ENCODE measurements at places on chromosomes 3 and 15. TPM values are rescaled to one million over a fixed set of nuclear protein-coding genes. Genes with fewer than 3 reads are reported as not detected.
A peak's percentile ranks its signal among the peaks of the same experiment; 100 is the strongest.

DNA sequence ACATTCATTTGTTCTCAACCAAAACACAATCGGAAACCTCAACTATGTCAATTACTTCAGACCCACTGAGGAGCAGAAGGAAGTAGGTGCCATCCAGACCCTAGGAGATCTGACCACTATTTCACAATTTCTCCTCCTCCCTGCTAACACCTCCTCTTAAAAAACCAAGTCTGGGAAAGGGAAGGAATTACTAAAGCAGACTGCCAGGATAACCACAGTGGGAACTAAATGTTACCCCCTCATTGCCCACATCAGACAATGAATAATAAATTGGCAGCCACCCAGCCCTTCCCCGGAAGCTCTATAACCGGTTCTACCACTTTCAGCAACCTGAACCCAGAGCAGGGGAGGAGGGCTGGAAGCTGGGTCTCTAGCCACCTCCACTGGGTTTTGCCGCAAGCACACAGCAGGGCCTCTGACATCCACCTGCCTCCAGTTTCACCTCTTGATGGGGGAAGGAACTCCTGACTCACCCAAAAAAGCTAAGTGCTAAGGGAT is 17.6 kb downstream of the C15orf62 start:
- peaks cover 9% of the 10 kb centered on the region for H3K36me3 ChIP-seq
- H3K27me3 ChIP-seq: no peaks in the 10 kb centered on the region
- peaks cover 24% of the 10 kb centered on the region for H3K4me1 ChIP-seq
- peak overlapping the region; percentile 29 for H3K27ac ChIP-seq
- DNase-seq: peak; percentile 81

GRCh38 chr3:69197922-69198530 is 75.6 kb upstream of the LMOD3 start:
- peaks cover 50% of the 10 kb centered on the region for H3K4me1 ChIP-seq
- H3K27me3 ChIP-seq: peaks cover 8% of the 10 kb centered on the region
- H3K4me3 ChIP-seq: peak overlapping the region; percentile 74
- peak; percentile 84 for DNase-seq
- H3K27ac ChIP-seq: peak overlapping the region; percentile 91
- H3K36me3 ChIP-seq: peaks cover 37% of the 10 kb centered on the region

- no peaks in the 10 kb centered on the region for H3K36me3 ChIP-seq
- H3K4me1 ChIP-seq: no peaks in the 10 kb centered on the region
- no peak overlapping the region for H3K27ac ChIP-seq
- no peak overlapping the region for H3K4me3 ChIP-seq
Observed at GRCh38 chr3:8307545-8308110, 194.0 kb upstream of the LMCD1 start.

- no peaks in the 10 kb centered on the region for H3K27me3 ChIP-seq
- peaks cover 33% of the 10 kb centered on the region for H3K36me3 ChIP-seq
- DNase-seq: no peak
- no peak overlapping the region for H3K4me3 ChIP-seq
Observed at GRCh38 chr3:18641916-18642315, 216.8 kb upstream of the SATB1 start.

DNA sequence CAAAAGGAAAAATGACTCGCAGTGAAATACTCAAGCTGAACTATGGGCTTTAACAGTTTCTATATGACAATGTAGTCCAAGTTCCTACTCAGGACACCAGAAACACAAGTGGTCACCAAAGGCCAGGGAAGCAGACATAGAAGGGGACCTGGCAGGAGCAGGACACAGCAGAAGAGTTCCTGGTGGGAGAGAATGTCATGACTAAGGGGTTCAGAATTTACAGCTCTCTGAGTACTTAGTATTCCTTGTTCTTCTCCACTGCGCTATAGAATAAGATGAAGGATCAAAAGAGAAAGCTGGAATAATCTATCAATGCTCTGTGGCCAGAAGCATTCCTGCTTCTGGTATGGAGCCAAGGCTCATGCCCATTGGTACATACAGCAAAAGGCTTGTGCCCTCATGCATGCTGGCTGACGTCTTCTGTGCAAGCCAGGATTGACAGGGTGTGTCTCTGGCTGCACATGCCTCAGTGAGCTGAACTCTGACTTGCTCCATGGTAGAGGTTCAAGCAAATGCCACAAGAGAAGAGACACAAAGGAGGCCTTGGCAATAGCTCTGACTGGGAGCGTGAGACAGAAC is 128.7 kb upstream of the SLC2A2 start:
- no peak overlapping the region for H3K27ac ChIP-seq
- no peak overlapping the region for H3K4me3 ChIP-seq
- H3K36me3 ChIP-seq: peaks cover 24% of the 10 kb centered on the region

Gene FETUB
- not detected for total RNA-seq

DNA sequence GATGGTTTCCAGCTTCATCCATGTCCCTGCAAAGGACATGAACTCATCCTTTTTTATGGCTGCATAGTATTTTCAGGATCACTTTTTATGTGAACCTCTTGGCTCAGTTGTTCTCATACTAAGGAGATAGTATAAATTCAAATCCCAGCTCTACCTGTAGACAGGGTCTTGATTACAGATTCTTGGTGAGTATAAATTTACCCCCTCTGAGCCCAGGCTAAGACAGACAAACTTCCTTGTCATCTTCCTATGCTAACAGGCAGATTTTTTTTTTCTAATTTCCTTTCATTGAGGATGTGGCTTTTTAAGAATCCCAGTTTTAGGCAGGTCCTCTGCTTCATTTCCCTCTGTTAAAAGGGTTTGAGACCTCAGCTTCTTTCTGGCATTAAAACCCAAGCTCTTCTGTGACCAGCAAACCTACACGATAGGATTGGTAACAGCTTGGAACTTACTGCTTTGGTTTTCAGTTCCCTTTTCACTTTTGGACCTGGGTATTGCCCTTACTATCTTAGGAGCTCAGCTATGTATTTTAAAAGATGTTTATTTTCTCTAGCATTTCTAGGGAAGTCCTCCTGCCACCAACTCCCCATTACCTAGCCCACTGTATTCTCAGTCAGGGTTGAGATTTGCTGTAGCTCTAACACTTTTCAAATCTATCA is 72.5 kb downstream of the VPS8 start:
- peaks cover 17% of the 10 kb centered on the region for H3K36me3 ChIP-seq
- no peak overlapping the region for H3K27ac ChIP-seq
- DNase-seq: no peak
- no peaks in the 10 kb centered on the region for H3K4me1 ChIP-seq

DNA sequence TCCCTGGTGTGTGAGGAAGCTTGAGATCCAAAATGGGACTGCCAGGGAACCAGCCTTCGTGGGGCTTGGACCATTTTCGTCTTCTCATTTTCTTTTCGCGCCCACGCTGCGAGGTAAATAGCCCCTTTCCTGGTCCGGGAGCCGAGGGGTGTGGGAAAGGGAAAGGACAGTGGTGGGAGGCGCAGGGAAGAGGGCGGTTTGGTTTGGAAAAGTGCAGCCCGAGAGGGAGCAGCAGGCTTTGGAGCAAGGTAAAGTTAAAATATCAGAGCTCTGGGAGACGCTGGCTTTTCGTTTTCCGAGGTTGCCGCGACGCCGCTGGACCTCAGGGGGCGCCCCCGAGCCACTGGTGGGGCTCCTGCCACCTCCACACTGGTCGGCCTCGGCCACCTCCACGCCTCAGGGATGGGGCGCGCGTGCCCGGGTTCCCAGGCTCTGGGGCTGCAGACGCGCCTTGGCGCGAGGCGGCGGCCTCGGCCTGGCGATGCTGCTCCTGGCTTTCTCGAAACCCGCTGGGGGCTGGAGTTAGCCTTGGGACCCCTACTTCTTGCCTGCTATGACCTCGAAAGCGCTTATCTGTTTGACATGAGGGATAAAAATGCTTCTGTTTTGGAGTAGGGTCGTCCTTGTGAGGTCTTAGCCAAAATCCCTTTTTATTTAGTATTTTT is 3.2 kb downstream of the PTPRG start:
- peak; percentile 56 for DNase-seq
- no peak overlapping the region for H3K27ac ChIP-seq
- H3K36me3 ChIP-seq: no peaks in the 10 kb centered on the region
- no peak overlapping the region for H3K4me3 ChIP-seq
- H3K4me1 ChIP-seq: peaks cover 13% of the 10 kb centered on the region

- peaks cover 1% of the 10 kb centered on the region for H3K36me3 ChIP-seq
- H3K27me3 ChIP-seq: no peaks in the 10 kb centered on the region
- H3K27ac ChIP-seq: no peak overlapping the region
Observed at GRCh38 chr3:15460891-15461531, 33.6 kb downstream of the EAF1 start.

Gene TGM4
- not detected for total RNA-seq

- DNase-seq: peak; percentile 91
- peak overlapping the region; percentile 87 for H3K27ac ChIP-seq
- H3K4me3 ChIP-seq: peak overlapping the region; percentile 67
- H3K36me3 ChIP-seq: peaks cover 7% of the 10 kb centered on the region
- H3K27me3 ChIP-seq: peaks cover 6% of the 10 kb centered on the region
Observed at GRCh38 chr15:64905119-64905831, 6.4 kb upstream of the ANKDD1A start.

Gene RLBP1
- total RNA-seq: not detected

- H3K36me3 ChIP-seq: no peaks in the 10 kb centered on the region
- no peak overlapping the region for H3K27ac ChIP-seq
- no peak overlapping the region for H3K4me3 ChIP-seq
- DNase-seq: no peak
Observed at GRCh38 chr3:50147447-50147846, 7.7 kb upstream of the SEMA3F start.

- DNase-seq: no peak
- no peak overlapping the region for H3K4me3 ChIP-seq
- peaks cover 3% of the 10 kb centered on the region for H3K27me3 ChIP-seq
- H3K4me1 ChIP-seq: no peaks in the 10 kb centered on the region
Observed at GRCh38 chr3:133377396-133377795, 22.5 kb upstream of the BFSP2 start.

GRCh38 chr15:29226436-29227208 is 43.0 kb downstream of the NSMCE3 start:
- peaks cover 34% of the 10 kb centered on the region for H3K27me3 ChIP-seq
- no peaks in the 10 kb centered on the region for H3K4me1 ChIP-seq
- H3K27ac ChIP-seq: no peak overlapping the region
- no peaks in the 10 kb centered on the region for H3K36me3 ChIP-seq
- no peak overlapping the region for H3K4me3 ChIP-seq

- no peaks in the 10 kb centered on the region for H3K27me3 ChIP-seq
- H3K4me3 ChIP-seq: no peak overlapping the region
- H3K4me1 ChIP-seq: no peaks in the 10 kb centered on the region
Observed at GRCh38 chr3:183082355-183082915, 16.9 kb downstream of the MCCC1 start.

- no peak overlapping the region for H3K27ac ChIP-seq
- H3K4me1 ChIP-seq: no peaks in the 10 kb centered on the region
- H3K27me3 ChIP-seq: peaks cover 1% of the 10 kb centered on the region
- H3K4me3 ChIP-seq: no peak overlapping the region
Observed at GRCh38 chr15:27935328-27935727, 163.8 kb downstream of the OCA2 start.

DNA sequence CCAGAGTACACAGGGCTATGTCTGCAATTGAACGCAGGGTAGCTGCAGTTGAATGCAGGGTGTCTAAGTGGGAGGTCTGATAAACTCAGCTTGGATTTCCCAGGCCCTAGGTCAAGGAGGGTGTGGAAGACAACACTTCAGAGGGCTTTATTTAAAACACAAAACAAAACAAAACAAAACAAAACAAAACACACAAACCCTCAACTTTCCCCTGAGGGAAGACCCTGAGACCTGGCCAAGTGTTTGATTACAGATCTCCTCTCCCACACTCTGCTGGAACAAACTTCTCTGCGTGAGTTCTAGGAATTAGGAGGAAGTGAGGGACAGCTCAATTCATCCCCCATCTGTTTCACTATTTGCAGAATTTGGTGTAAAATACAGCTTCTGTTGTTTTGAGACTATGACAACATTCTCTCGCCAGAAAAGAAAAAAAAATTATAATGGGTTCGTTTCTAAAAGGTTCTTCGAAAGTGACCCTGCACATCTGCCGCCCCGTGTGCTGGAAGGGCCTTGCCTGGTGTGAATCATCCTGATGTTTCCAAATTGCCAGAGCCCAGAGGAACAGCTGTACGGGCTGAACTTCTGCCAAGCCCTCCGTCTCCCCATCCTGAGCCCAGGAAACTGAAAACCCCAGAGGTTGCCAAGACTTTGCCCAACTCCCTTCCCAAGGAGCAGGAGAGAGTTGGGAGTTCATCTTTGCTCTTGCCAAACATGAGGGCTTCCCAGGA is 73.3 kb upstream of the RAD18 start:
- no peaks in the 10 kb centered on the region for H3K4me1 ChIP-seq
- no peaks in the 10 kb centered on the region for H3K36me3 ChIP-seq
- H3K4me3 ChIP-seq: no peak overlapping the region
- no peak overlapping the region for H3K27ac ChIP-seq
- no peaks in the 10 kb centered on the region for H3K27me3 ChIP-seq

- H3K27me3 ChIP-seq: no peaks in the 10 kb centered on the region
- H3K4me1 ChIP-seq: peaks cover 19% of the 10 kb centered on the region
Observed at GRCh38 chr15:56913670-56914069, 4.8 kb upstream of the TCF12 start.

DNA sequence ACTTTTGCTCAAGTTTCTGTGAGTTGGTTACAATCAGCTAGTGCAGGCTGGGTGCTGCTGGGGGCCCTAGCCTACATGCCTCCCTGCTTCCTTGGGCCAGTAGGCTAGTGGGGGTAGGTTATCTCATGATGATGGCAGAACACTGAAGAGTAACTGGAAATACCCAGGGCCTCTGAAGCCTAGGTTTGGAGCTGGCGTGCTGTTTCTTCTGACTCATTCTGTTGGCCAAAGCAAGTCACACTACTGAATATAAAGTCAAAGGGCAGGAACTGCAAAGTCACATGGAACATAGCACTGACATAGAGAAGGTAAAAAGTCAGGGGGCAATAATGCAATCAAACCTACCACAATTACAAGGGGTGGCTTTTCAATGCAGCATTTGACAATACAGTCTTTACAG is 34.5 kb downstream of the RASGRP1 start:
- peak overlapping the region; percentile 82 for H3K27ac ChIP-seq
- peaks cover 83% of the 10 kb centered on the region for H3K36me3 ChIP-seq
- H3K4me3 ChIP-seq: no peak overlapping the region

- DNase-seq: no peak
- no peaks in the 10 kb centered on the region for H3K4me1 ChIP-seq
- H3K36me3 ChIP-seq: no peaks in the 10 kb centered on the region
Observed at GRCh38 chr3:98917608-98918007, 16.1 kb upstream of the DCBLD2 start.

DNA sequence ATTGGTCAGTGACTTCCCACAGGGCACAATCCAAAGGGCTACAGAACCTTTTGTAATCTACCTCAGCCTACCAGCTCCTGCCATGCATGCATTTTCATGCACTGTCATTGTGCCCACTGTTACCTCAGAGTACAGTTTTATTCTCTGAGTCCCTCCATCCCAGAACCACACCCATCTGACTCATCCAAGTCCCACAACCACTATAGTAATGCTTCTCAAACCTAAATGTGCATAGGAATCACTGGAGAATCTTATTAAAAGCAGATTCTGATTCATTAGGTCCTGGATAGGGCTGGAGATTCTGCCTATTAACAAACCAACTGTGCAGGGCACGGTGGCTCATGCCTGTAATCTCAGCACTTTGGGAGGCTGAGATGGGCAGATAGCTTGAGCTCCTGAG is 3.7 kb upstream of the B3GALNT1 start:
- H3K36me3 ChIP-seq: no peaks in the 10 kb centered on the region
- H3K27ac ChIP-seq: no peak overlapping the region
- H3K27me3 ChIP-seq: peaks cover 21% of the 10 kb centered on the region
- DNase-seq: no peak

Gene GOLGA6D
- not detected for total RNA-seq

Gene TNIK
- total RNA-seq: 28.8 TPM
